ENCODE measurements at places on chromosomes 7 and 10.

DNA sequence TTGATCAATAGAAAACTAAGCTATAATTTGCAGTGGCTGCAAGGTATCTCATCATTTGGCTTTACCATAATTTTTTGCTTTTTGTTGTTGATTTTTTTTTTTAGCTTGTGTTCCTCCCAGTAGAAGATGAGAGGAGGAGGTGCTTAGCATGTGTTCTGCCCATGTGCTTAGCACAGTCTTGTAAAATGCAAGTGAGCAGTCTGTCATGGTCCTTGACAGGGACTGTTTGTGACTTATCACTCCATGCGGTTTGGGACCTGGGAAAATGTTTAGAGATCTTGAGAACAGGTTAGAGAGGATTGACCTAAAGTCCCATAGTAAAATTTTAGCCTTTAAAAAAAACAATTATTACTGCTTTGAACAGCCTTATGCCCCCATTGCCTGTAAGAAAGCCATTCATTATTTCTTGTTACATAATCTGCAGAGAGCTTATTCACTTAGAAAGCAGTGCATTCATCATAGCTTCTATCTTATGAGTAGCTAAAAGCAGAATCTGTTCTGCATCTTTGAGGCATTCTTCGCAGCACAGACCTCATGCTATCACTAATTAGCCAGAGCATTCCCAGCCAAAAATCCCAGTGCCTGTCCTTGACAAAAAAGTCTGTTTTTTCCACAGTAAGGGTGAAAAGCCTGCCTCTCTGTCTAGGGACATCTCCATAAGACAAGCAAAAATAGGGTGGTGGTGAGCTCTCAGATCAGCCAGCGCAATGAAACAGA, 748.7 kb upstream of the GALNT17 start:
- no peak for DNase-seq

DNA sequence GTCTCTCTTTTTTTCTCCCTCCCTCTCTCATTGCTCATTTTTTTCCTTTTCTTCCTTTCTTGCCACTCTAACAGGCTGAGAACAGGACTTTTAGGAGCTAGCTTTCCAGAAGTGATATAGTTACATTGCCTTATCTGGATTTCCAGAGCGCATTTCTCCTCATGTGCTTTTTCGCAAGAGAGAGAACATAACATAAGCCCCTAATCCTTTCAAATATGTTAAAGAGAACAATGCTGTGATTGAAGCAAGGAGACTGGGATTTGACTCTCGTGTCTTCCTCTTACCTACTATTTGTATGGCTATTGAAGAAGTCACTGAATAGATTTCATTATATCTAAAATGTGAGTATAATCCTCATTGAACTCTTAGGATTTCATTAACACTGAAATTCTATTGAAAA, 101.2 kb upstream of the PRPS1L1 start:
- no peak for DNase-seq

DNA sequence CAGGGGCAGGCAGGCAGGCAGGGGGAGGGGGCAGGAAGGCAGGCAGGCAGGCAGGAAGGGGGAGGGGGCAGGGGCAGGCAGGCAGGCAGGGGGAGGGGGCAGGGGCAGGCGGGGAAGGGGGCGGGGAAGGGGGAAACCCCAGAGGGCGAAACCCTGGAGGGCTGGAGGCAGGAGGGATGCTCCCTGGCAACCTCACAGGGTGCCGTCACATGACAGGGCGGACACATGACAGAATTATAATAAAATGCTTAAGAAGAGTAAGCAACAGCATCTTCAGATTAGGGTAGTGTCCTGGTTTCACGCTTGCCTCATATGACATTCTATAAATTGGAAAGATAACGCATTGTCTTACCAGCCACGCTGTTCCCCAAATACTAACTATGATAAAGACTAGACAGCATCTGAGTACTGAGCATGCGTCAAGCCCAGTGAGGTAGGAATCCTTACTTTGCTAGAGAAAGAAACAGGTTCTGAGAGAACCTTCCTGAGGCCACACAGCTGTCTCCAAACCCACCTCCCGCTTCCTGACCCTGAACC, 131.6 kb downstream of the DIP2C start:
- DNase-seq = no peak

DNA sequence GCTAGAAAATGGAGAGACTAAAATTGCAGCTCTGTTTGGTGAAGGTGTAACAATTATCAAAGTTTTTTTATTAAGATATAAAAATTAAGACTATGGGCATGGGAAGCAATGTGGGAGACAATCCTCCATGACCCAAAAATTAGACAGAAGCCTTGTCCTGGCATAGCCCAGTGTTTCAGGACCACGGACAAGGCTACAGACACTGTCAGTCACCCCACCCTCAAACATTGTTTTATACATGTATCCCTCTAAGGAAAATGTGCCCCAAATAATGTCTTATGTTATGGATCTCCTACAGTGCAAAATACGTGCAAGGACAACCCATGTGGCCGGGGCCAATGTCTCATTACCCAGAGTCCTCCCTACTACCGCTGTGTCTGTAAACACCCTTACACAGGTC, 24.0 kb downstream of the HABP2 start:
- peak; percentile 62 for DNase-seq

- no peak for DNase-seq
Observed at GRCh38 chr10:60170250-60170649, 219.4 kb downstream of the ANK3 start.

DNA sequence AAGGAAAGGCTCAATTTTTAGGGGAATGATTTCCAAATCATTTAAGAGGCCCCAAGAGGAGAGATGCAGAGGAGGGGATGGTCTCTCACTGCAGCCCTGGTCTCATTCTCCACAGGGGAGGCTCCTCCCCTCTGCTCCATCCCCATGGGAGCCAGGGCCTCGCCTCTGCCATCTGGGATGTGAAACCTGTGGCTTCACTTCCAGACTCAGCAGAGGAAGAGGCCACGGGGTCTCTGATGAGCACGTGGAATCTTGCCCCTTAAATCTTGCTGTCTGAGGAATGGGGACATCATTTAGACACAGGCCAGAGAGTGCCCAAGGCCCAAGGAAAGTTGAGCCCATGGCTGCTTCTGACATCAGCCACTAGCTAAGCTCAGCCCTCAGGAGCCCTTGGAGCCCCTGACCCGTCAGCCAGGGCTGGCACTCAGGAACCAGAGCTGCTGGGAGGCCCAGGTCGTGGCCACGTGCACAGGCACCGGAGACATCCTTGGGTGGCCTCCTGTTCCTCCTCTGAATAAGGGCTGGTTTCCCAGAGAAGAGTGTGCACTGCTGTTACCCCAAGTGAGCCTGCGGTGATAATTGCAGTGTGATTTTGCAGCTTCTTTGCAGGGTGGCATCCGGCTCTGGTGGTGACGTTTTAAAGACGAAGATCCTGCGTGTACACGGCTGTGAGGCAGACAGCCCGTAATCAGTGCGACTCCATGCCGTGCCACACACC, 50.5 kb downstream of the VIPR2 start:
- DNase-seq = no peak

Data from iPS-NIHi11 (cell line).